Activated CD4-positive, alpha-beta T cell treated with anti-CD3 and anti-CD28 coated beads, Interleukin-2, amount 10 ng/mL, durations not matched to agents 7 days and 5 days (primary cell): ENCODE measurements at places on chromosomes 16 and 17.

- peak; percentile 23 for DNase-seq
- no peak overlapping the region for H3K27ac ChIP-seq
- peaks cover 8% of the 10 kb centered on the region for H3K4me1 ChIP-seq
- peaks cover 58% of the 10 kb centered on the region for H3K27me3 ChIP-seq
- no peaks in the 10 kb centered on the region for H3K36me3 ChIP-seq
- H3K4me3 ChIP-seq: no peak overlapping the region
Measured at GRCh38 chr17:50564916-50565315, 4.4 kb downstream of the CACNA1G start.

GRCh38 chr17:70375813-70376770 lies 206.8 kb downstream of the KCNJ2 start:
- no peak overlapping the region for H3K27ac ChIP-seq
- no peaks in the 10 kb centered on the region for H3K27me3 ChIP-seq
- DNase-seq: no peak
- H3K4me3 ChIP-seq: no peak overlapping the region

GRCh38 chr16:3484318-3485096 lies 10.8 kb downstream of the C16orf90 start:
- H3K27me3 ChIP-seq: no peaks in the 10 kb centered on the region
- no peak for DNase-seq
- H3K4me1 ChIP-seq: no peaks in the 10 kb centered on the region
- no peak overlapping the region for H3K4me3 ChIP-seq
- H3K36me3 ChIP-seq: peaks cover 30% of the 10 kb centered on the region

DNA sequence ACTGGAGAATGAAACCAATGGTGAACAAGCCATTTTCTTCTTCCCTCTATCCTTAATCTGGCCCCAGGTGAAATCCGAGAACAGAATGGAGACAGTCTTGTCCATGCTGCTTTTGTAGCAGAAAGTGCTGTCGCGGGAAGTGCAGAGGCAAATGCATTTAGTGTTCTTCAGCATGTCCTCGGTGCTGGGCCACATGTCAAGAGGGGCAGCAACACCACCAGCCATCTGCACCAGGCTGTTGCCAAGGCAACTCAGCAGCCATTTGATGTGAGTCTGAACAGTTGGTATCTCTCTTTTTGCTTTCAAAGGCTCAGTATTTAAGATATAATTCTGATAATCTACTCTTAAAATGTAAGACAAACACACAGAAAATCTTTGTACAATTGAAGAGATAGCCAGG lies 18.7 kb downstream of the UQCRC2 start:
- H3K4me1 ChIP-seq: no peaks in the 10 kb centered on the region
- H3K4me3 ChIP-seq: no peak overlapping the region
- no peak overlapping the region for H3K27ac ChIP-seq
- no peaks in the 10 kb centered on the region for H3K27me3 ChIP-seq
- no peak for DNase-seq

DNA sequence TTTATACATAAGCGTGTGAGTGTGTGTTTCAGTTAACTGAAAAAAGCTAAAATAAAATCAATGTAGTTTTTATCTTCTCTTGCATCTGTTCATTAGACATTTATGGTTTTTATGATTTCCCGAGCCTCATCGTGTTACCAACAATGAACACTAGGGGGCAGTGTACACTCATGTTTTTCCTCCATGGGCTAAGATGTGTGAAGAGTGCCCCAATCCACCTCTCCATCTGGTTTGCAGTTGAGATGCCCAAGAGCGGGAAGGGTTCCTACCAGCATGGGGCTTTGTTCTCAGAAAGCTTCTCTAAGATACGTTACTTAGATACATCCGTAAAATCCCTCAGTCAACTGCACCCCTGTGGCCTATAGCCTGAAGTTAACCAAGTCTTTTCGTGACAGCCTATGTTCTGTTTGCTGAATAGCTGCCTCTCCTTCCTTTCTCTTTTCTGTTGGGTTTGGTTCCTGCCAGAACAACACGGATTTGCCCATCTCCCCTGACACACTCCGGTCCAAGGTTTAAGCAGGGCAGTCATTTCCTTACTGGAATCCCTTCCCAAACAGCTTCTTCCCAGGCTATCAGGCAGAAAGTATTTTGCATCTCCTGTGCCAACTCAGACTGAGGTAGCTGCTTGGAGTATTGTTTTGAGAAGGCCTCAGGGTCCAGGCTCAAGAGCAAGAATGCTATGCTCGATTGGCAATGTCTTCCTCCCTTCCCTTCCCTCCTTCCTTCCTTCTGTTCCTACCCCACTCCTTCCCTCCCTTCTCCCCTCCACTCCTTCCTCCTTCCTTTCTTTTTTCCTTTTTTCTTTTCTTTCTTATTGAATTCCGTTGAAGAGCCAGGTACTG lies 12.9 kb upstream of the ELAC2 start:
- H3K27ac ChIP-seq: no peak overlapping the region
- H3K36me3 ChIP-seq: no peaks in the 10 kb centered on the region
- no peak overlapping the region for H3K4me3 ChIP-seq

DNA sequence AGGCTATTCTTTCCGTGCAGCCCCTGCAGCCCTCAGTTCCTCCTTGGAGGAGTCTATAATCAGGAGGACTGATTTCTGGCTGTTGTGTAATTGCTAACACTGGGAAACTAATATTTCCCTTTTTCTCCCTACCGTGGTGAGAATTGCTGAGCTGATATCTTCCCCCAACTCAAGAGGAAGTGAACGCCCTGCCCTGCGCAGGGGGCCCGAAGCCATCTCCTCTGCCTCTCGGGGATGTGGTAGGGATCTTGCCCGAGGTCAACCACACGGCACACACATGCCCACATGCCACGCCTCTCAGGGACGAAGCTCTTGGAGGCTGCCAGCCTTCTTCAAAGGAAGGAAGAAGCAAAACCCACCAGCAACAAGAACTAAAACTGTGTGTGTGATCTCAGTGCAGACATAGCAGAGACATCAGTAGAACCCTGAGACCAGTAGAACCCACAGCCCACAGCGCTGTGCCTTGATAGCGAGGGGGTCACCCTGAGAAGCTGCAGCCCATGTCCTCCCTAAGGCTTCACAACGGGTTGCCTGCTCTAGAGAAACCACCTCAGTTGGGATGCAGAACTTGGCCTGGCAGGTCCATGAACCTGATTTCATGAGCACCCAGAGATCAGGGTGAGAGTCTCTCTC lies 8.9 kb upstream of the ULK2 start:
- peaks cover 33% of the 10 kb centered on the region for H3K4me1 ChIP-seq
- H3K4me3 ChIP-seq: peak overlapping the region; percentile 58
- peak overlapping the region; percentile 83 for H3K27ac ChIP-seq
- DNase-seq: peak; percentile 78
- H3K27me3 ChIP-seq: peaks cover 1% of the 10 kb centered on the region

- no peak for DNase-seq
- peak overlapping the region; percentile 34 for H3K4me3 ChIP-seq
- H3K4me1 ChIP-seq: peaks cover 38% of the 10 kb centered on the region
- peaks cover 93% of the 10 kb centered on the region for H3K27me3 ChIP-seq
- H3K36me3 ChIP-seq: no peaks in the 10 kb centered on the region
Measured at GRCh38 chr17:48719642-48720265, 2.6 kb downstream of the PRAC1 start.

GRCh38 chr17:15957206-15957605 lies 12.3 kb downstream of the ADORA2B start:
- H3K36me3 ChIP-seq: no peaks in the 10 kb centered on the region
- peaks cover 31% of the 10 kb centered on the region for H3K4me1 ChIP-seq
- DNase-seq: no peak
- no peak overlapping the region for H3K27ac ChIP-seq

- H3K27ac ChIP-seq: no peak overlapping the region
- peaks cover 4% of the 10 kb centered on the region for H3K36me3 ChIP-seq
- H3K4me3 ChIP-seq: no peak overlapping the region
Measured at GRCh38 chr17:65985571-65985970, 206.4 kb downstream of the CEP112 start.

- H3K4me3 ChIP-seq: no peak overlapping the region
- H3K36me3 ChIP-seq: peaks cover 31% of the 10 kb centered on the region
- peaks cover 60% of the 10 kb centered on the region for H3K4me1 ChIP-seq
- no peaks in the 10 kb centered on the region for H3K27me3 ChIP-seq
Measured at GRCh38 chr16:68097088-68097487, 11.9 kb downstream of the NFATC3 start.

DNA sequence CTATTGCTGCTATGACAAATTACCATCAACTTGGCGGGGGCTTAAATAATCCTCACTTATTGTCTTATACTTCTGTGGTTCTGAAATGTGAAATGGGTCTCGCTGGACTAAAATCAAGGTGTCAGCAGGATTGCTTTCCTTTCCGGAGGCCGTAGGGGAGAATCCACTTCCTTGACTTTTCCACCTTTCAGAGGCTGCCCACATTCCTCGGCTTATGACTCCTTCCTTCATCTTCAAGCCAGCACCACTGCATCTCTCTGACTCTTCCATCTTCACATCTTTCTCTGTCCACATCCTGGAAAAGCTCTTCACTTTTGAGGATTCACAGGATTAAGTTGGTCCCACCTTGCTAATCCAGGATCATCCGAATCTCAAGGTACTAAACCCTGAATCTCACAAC lies 217.8 kb downstream of the GRIN2A start:
- no peak overlapping the region for H3K4me3 ChIP-seq
- no peak overlapping the region for H3K27ac ChIP-seq
- H3K36me3 ChIP-seq: no peaks in the 10 kb centered on the region
- H3K4me1 ChIP-seq: no peaks in the 10 kb centered on the region
- no peaks in the 10 kb centered on the region for H3K27me3 ChIP-seq

DNA sequence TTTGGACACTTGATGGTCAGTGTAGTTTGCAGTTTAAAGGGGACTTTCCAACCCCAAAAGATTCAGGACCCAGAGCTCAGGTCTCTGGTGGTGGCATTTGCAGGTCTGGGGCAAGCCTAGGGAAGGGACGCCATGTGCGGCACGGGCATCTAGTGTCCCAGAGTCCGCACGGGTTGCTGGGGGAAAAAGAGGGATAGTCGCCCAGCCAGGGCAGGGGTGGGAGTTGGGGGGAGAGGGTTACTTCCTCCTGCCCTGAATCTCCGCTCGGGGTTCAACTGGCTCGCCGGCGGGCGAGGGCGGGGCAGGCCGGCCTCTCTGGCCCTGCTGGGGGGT lies 239 bp upstream of the CA7 start:
- peaks cover 56% of the 10 kb centered on the region for H3K27me3 ChIP-seq
- H3K4me1 ChIP-seq: peaks cover 29% of the 10 kb centered on the region
- DNase-seq: no peak

GRCh38 chr16:79272141-79272577 lies 328.4 kb downstream of the MAF start:
- peaks cover 88% of the 10 kb centered on the region for H3K4me1 ChIP-seq
- peaks cover 29% of the 10 kb centered on the region for H3K27me3 ChIP-seq
- peak overlapping the region; percentile 50 for H3K4me3 ChIP-seq
- H3K27ac ChIP-seq: peak overlapping the region; percentile 90

- H3K4me1 ChIP-seq: peaks cover 57% of the 10 kb centered on the region
- H3K36me3 ChIP-seq: peaks cover 15% of the 10 kb centered on the region
- no peak overlapping the region for H3K4me3 ChIP-seq
- no peaks in the 10 kb centered on the region for H3K27me3 ChIP-seq
Measured at GRCh38 chr16:67544329-67544841, 15.8 kb downstream of the RIPOR1 start.

- no peak overlapping the region for H3K27ac ChIP-seq
- H3K36me3 ChIP-seq: no peaks in the 10 kb centered on the region
- no peaks in the 10 kb centered on the region for H3K27me3 ChIP-seq
- no peaks in the 10 kb centered on the region for H3K4me1 ChIP-seq
Measured at GRCh38 chr17:71849783-71850768, 270.7 kb upstream of the SOX9 start.

- H3K4me1 ChIP-seq: no peaks in the 10 kb centered on the region
- H3K4me3 ChIP-seq: no peak overlapping the region
- no peak overlapping the region for H3K27ac ChIP-seq
- H3K36me3 ChIP-seq: no peaks in the 10 kb centered on the region
- DNase-seq: no peak
Measured at GRCh38 chr17:51707216-51707615, 446.9 kb downstream of the UTP18 start.

GRCh38 chr16:57529391-57530103 lies 6.8 kb downstream of the CCDC102A start:
- H3K4me3 ChIP-seq: peak overlapping the region; percentile 52
- peak overlapping the region; percentile 97 for H3K27ac ChIP-seq
- DNase-seq: no peak
- no peaks in the 10 kb centered on the region for H3K27me3 ChIP-seq
- peaks cover 10% of the 10 kb centered on the region for H3K36me3 ChIP-seq

- H3K36me3 ChIP-seq: peaks cover 2% of the 10 kb centered on the region
- H3K4me1 ChIP-seq: peaks cover 2% of the 10 kb centered on the region
- no peaks in the 10 kb centered on the region for H3K27me3 ChIP-seq
- H3K4me3 ChIP-seq: no peak overlapping the region
- no peak for DNase-seq
- no peak overlapping the region for H3K27ac ChIP-seq
Measured at GRCh38 chr17:40038882-40039513, 15.2 kb downstream of the MED24 start.

GRCh38 chr16:17784073-17784472 lies 313.3 kb upstream of the XYLT1 start:
- no peaks in the 10 kb centered on the region for H3K4me1 ChIP-seq
- H3K27ac ChIP-seq: no peak overlapping the region
- peak; percentile 8 for DNase-seq
- H3K27me3 ChIP-seq: no peaks in the 10 kb centered on the region
- no peaks in the 10 kb centered on the region for H3K36me3 ChIP-seq

GRCh38 chr17:35244341-35245195 lies 1.7 kb downstream of the SLFN5 start:
- peak overlapping the region; percentile 94 for H3K4me3 ChIP-seq
- DNase-seq: peak; percentile 89
- H3K4me1 ChIP-seq: peaks cover 55% of the 10 kb centered on the region
